ENCODE measurements at places on chromosomes 2 and 18.
A peak's percentile ranks its signal among the peaks of the same experiment; 100 is the strongest.

- DNase-seq: no peak
Measured at GRCh38 chr2:169164311-169164710, 94.9 kb downstream of the DHRS9 start.

- DNase-seq: no peak
Measured at GRCh38 chr2:207905546-207905945, 119.8 kb downstream of the PLEKHM3 start.

- DNase-seq: no peak
Measured at GRCh38 chr2:39688181-39688580, 22.5 kb downstream of the TMEM178A start.

DNA sequence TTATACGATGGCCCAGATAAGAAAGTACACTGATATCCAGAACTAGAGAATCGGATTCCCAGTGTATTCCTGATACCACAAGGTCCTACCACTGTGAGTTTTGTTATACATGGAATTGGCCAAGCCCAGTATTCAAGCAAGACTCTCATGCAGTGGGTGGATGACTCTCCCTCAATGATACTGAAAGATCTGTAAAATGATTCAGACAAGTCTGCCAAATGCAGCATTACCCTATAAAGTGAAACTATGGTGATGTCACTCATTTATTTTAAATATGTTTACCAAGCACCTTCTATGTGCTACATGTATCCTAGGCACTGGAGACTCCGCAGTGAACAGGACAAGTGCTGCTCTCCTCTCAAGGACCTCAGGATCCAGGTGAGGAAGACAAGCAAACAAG lies 22.6 kb downstream of the MYO5B start:
- DNase-seq: no peak

GRCh38 chr2:17759805-17760204 lies 5.9 kb downstream of the GEN1 start:
- no peak for DNase-seq

DNA sequence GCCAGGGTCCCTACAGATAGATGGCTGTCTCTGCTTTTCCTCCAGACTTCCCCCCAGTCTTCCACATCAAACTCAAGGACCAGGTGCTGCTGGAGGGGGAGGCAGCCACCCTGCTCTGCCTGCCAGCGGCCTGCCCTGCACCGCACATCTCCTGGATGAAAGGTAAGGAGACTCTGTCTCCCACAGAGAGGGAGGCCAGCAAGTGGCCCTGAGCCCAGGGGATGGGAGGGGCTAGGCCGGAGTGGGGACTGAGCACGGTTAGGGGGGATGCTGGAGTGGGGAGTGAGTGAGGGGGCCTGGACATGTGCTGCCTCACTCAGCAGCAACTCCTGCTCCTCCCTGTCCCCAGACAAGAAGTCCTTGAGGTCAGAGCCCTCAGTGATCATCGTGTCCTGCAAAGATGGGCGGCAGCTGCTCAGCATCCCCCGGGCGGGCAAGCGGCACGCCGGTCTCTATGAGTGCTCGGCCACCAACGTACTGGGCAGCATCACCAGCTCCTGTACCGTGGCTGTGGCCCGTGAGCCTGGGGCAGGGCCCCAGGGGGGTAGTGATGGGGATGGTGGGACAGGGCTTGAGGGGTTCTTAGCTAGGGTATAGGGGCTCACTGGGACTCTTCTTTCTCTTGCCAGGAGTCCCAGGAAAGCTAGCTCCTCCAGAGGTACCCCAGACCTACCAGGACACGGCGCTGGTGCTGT lies 10.4 kb upstream of the GMPPA start:
- no peak for DNase-seq

DNA sequence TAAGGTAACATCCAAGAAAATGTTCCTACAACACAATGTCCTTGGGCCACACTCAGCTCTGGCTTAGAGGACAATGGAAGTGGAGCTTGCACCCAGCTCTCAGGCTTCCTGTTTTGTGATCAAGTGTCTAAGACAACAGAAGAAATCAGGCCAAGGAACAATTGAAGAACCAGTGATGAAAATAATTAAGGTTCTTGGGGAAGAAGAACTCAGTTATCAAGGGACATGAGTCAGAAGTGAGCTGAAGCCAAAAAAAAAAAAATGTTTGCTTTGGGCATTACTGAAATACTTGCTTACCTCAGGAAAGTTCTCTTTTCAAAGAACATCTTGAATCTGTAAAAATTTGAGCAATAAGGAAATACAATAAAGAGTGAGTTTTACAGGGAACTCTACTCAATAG lies 299.0 kb downstream of the FBXO15 start:
- no peak for DNase-seq

- no peak for DNase-seq
Measured at GRCh38 chr18:26768385-26768784, 97.1 kb downstream of the AQP4 start.

- no peak for DNase-seq
Measured at GRCh38 chr2:227804975-227805374, 8.7 kb upstream of the CCL20 start.

GRCh38 chr2:177074099-177074710 lies 138.4 kb upstream of the HNRNPA3 start:
- no peak for DNase-seq

DNA sequence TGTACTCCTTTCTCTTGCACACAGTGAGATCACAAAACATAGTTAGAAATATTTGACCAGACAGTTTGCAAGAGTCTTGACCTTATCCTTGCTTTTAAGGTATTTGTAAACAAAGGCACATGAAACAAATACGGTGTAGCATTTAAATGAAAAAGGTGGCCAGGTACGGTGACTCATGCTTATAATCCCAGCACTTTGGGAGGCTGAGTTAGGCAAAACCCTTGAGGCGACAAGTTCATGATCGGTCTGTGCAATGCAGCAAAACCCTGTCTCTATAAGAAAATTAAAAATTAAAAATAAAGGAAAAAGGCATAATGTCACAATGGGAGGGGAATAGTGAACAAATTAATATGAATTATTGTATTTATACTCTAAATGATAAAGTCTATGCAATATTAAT lies 109.5 kb upstream of the PIK3C3 start:
- no peak for DNase-seq

GRCh38 chr2:220560192-220560591 lies 932.8 kb downstream of the SLC4A3 start:
- no peak for DNase-seq

GRCh38 chr2:26573241-26573925 lies 67.8 kb downstream of the CIB4 start:
- no peak for DNase-seq

DNA sequence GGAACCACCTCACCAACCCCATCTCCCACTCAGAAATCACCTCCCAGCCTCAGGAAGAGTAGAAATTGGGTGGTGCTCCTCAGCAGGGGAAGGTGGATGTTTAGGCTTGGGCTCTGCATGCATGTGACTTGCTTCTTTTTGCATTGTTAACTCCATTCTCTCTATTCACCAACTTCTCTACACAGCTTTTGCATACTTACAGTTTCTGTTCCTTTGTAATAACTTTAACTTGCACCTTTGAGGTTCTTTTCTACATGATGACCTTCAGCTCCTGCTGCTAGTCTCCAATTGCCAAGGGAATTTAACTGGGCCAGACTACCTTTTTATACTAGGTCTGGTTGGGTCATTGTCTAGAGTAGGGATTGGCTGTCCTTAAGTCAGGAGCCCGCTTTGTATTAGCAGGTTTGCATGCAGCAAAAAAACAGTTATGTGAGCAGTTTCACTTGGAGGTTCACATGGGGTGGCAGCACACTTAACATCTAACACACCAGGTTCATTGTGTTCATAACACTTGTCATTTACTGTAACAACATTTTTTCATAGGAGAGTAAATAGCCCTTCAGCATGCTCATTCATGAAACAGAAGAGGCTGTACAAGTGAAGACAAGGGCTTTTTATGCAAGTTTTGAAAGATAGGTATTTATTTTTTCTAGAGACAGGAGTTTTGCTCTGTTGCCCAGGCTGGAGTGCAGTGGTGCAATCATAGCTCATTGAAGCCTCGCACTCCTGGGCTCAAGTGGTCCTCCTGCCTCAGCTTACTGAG lies 12.0 kb downstream of the MRPL35 start:
- DNase-seq: no peak

DNA sequence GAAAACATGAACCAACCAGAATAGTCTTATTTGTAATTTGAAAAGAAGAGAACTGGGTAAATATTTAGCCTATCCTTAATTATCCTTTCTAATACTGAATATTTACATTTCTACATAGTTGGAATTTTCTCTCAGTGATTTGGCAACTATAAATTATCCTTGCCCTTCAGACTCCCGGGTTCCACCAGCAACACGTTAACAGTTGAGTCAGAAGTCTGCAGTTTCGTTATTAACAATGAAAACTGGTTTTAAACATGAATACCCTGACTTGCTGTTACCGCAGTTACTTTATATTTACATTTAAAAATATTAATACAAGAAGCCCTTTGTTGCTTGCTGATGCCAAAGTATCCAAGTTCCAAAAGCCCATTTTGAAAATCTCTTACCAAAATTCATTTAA lies 673.0 kb downstream of the ARHGAP15 start:
- no peak for DNase-seq

GRCh38 chr18:7646174-7646886 lies 79.2 kb downstream of the PTPRM start:
- no peak for DNase-seq

- peak; percentile 9 for DNase-seq
Measured at GRCh38 chr2:202375033-202375608, 1.0 kb upstream of the BMPR2 start.

GRCh38 chr18:6569813-6570212 lies 155.1 kb upstream of the L3MBTL4 start:
- no peak for DNase-seq

GRCh38 chr18:73531601-73532000 lies 616.0 kb downstream of the FBXO15 start:
- no peak for DNase-seq

GRCh38 chr2:233489666-233490065 lies 76.9 kb downstream of the USP40 start:
- DNase-seq: no peak

- DNase-seq: no peak
Measured at GRCh38 chr2:65727816-65728215, 295.4 kb upstream of the SPRED2 start.

GRCh38 chr2:106800976-106801655 lies 84.9 kb downstream of the ST6GAL2 start:
- DNase-seq: no peak

GRCh38 chr18:32968248-32968647 lies 195.4 kb upstream of the KLHL14 start:
- DNase-seq: no peak

DNA sequence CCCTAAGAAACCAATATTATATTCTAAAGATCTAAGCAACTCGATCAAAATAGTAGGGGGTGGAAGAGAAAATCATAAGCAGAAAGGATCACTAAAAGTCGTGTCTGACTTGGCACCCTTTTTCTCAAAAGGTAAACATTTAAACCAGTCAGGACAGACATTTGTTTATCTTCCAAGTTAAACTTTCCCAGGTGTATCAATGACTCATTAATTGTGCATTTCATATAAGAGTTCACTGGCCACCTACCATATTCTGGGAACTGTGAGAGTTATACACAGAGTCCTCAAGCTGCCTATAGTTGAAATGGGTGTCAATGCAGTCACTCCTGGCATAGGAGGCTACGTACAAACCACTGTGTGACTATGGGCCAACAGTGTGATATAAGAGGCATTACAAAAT lies 4.8 kb upstream of the ACVR1 start:
- DNase-seq: no peak

GRCh38 chr2:72554381-72554780 lies 271.5 kb downstream of the EXOC6B start:
- no peak for DNase-seq

- no peak for DNase-seq
Measured at GRCh38 chr18:74682141-74682990, 84.7 kb downstream of the ZNF407 start.

DNA sequence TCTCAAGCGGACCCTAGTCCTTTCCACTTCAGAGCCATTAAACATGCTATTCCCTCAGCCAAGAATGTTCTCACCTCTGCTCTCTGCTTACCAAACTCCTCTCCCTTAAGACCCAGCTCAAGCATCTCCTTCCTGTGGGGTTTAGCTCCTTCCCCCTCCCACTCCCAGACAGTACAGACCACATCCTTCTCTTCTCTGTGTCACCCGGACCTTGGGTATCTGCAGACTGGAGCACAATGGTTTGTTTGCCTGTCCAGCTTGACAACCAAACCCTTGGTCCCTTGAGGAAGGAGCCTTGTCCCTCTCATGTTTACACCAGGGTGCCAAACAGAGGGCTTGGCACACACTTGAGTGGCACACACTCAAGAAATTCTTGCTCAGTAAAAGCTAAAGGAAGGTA lies 4.1 kb upstream of the CD8A start:
- DNase-seq: no peak

GRCh38 chr2:217988014-217988839 lies 14.6 kb downstream of the TNS1 start:
- DNase-seq: peak; percentile 47

DNA sequence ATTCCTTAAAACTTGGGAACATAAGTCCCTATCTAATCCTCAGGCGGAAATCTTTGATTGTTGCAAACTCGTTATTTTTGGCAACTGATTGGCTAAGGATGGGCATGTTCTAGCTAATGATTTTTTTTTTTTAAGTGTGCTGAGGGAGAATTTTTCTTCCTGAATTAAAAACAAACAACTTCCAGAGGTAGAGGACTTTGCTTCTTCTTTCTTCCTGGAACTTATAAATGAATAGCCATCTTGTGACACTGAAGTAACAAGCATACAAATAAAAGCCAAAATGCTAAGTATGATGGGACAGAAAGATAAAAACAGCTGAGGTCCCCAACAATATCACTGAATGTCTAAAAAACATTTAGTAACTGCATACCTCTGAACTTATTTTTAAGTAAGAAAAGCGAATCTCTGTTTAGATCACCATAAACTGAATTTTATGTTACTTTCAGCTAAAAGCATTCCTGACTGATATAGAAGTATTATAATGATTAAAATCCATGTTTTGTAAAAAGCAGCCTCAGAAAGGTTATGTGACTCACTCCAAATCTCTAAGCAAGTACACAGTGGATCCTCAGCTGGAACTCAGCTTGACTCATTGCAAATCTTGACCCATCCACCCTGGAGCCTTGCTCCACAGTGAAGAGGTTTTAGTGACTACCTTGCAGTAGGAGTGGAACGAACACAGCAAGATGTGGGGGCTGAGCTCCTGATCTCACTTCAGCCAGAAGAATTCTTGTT lies 344.4 kb downstream of the CLIP4 start:
- no peak for DNase-seq

DNA sequence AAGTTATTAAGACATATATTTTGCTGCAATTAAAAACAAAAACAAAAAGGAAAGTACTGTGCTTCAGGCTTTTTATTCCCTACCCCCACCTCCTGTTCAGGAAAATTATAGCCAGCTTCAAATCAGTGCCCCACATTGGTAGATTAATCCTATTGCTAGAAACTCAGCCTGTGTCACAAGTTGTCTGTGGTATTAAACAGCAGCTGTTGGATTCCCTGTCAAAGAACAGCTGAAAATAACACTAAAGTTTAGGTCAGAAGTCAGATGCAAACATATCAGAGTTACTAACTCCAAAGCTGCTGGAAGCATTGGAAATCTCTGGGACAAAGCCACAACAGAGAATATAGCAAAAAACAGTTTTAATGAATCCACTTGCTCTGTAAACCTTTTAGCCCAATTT lies 818 bp upstream of the CCDC141 start:
- DNase-seq: no peak

Data from effector memory CD8-positive, alpha-beta T cell (primary cell).